ENCODE measurements at places on chromosomes 12 and 14. TPM values are rescaled to one million over a fixed set of nuclear protein-coding genes. Genes with fewer than 3 reads are reported as not detected.

ZFC3H1 gene
- total RNA-seq, result 38.8 TPM

DNA sequence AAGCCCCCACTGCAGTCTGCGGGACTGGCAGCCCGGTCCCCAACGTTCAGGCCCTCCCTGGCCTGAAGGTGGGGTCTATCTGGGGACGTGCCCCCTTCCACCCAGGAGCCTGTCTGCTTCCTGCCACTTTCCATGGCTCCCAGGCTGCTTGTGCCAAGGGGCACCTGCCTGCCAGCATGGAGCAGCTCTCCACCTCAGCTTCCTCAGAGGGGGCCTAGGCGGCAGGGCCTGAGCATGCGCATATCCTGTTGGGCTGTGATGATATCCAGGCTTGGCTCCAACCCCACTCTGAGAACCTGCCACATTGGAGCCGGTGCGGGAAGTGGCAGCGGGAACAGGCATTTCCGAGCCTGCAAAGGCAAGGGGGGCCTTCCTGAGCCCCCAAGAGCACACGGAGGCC is 57.4 kb downstream of the FUT8 start:
- DNase-seq, result no peak

- DNase-seq, result no peak
Observed at GRCh38 chr12:60760965-60761364, 1165.1 kb downstream of the SLC16A7 start.

DPPA3 gene
- total RNA-seq, result not detected

DNA sequence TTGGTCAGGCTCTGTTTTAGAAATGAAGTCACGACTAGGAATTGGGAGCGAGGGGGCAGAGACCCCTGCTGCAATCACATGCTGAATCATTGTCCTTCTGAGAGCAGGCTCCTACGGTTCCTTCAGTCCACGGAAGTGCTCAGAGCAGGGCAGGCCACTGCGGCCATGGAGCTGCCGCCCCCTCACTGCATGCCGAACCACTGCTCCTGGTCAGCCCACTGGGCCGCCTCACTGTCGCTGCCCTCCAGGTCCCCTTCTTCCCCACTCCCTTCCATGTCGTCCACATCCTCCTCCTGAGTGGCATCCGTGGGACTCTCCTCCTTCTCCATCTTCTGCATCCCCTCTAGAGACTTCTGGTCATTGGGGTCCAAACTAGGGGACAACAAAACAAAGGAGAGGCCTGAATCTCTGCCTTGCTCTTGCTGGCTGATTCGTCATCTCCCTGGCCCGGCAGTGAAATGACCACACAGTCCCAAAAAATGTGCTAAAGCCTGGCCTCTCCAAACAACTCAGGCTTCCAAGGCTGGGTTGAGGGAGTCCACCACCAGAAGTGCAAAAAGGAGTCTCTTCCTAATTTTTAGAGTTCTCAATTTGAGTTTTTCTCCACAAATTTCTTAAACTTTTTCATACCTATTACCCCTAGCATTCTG is 29.4 kb downstream of the ANAPC7 start:
- no peak for DNase-seq

GRCh38 chr12:48442179-48442847 is 30.0 kb upstream of the ANP32D start:
- DNase-seq, result no peak

- peak; percentile 81 for DNase-seq
Observed at GRCh38 chr12:4164559-4165558, 108.7 kb upstream of the CCND2 start.

GRCh38 chr12:97312570-97313135 is 150.0 kb upstream of the RMST start:
- DNase-seq, result no peak

CMKLR1 gene
- 47.5 TPM for total RNA-seq

GRCh38 chr14:91332171-91332985 is 85.2 kb downstream of the CCDC88C start:
- no peak for DNase-seq

- DNase-seq, result no peak
Observed at GRCh38 chr12:93079271-93079670, 150.2 kb upstream of the EEA1 start.

DNA sequence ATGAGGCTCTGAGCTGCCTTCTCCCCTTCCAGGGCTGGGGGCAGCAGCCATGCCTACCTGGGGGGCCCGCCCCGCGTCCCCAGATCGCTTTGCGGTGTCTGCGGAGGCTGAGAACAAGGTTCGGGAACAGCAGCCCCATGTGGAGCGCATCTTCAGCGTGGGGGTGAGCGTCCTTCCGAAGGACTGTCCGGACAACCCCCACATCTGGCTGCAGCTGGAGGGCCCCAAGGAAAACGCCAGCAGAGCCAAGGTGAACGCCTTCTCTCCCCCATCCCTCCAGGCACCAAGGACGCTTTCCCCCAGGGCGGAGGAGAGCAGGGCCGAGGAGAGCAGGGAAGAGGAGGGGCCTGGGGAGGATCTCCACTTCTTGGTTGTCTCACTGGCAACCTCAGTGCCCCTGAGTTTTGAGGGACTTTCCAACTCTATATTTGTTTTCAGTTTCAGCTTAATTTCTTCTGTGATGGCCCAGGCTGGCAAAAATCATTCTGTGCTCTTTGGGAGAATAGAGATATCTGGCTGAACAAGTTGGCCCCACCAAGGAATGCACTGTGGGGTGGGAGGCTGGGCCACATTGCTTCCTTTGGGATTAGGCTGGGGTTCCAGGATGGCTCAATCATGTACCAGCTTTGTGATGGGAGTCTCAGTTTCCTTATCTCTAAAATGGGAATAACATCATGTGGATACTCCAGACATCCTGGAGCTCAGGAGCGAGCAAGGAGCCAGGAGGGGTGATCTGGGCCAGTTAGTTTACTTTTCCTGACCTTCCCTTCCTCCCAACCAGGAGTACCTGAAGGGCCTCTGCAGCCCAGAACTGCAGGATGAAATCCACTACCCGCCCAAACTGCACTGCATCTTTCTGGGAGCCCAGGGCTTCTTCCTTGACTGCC is 1.2 kb downstream of the KHNYN start:
- DNase-seq, result no peak
